Stimulated activated CD4-positive, alpha-beta T cell treated with anti-CD3 and anti-CD28 coated beads, Interleukin-12 subunit alpha, Interleukin-12 subunit beta, amount 100 ng/mL, for 24 hours (primary cell): ENCODE measurements at places on chromosomes 2 and 18.
A peak's percentile ranks its signal among the peaks of the same experiment; 100 is the strongest.

GRCh38 chr2:56474412-56475158 lies 290.8 kb downstream of the CCDC85A start:
- DNase-seq, result no peak

DNA sequence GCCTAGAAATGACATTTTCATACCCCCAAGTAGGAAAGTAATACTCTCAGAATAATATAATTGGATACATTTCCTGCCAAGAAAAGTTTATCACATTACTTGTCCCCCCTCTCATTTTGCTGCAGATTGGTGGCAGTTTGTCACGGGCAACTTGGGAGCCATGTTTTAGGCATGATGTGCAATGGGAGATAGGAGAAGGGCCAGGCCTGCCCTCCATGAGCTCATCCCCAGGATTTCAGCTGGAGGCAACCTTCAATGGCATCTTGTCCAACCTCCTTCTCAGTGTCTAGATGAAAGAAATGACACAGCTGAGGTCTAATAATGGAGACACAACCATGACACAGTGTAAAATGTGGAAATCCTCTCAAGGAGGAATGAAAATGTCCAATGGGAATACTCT lies 11.4 kb upstream of the RAB31 start:
- no peak for DNase-seq

DNA sequence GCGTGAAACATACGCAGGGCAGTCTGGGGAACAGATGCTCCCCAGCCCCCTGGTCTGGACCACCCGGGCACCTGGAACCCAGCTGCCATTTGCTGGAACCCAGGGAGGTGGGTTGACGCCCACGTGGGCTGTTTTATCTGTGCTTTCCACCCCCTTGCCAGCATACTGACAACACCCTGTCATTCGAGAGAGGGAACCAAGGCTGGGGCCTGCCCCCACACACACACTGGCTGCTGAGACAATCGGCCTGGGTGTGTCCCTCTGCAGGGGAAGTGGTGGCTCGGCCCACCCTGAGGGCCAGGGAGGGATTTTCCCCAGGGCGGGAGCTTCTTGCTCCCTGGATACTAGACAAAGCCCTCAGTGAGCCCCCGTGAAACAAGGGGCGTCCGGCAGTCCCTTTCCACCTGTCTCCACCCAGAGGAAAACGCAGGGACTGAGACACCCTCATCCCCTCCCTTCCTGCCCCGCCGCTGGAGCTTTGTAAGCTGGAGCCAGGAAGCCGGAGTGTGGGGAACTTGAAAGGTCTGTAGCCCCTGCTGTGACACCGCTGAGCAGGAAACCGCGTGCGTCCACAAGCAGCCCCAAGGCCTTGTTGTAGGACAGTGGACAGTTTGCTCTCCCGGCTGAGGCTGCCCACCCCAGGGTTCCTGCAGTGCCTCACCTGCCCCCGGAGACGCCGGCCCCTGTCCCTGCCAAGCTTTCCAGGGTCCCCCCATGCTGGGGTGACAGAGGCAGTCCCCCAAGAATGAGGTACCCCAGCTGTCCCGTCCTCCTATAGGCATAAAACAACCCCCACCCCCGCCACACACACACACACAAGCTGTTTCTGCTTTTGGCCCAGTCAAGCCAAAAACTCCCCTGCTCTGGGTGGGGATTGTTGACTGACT lies 14.1 kb upstream of the KLF11 start:
- DNase-seq, result peak; percentile 33

DNA sequence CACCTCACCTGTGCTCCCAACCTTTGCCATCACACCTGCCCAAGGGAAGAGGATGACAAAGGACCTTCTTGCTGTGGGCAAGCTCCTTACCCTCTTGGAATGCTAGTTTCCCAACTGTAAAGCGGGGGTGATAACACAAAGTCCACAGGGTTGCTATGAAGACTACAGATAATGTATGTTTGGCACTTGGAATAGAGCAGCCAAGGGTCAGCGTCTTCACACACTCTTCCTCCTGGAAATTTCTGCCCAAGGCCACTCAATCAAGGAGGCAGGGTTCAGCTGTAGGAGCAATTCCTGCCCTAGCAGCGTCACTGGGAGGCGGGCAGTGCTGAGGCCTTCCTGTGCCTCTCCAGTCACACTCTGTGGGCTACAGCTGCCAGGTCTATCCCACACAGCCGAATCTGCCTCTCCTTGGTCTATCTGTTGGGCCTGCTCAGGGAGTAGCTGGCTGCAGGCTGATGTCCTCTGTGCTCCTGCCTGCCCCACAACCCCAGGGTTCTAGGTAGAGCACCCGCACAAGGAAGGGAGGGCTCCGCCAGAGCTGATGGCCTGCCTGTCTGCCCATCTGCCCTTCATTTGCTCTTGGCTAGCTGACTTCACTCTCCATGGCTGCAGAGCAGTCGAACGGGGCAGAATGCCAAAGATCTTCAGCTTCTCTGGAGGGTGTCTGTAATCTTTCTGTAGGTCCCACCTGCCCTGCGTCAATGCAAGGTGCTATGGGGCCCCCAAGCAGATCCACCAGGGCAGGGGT lies 91.9 kb downstream of the MRO start:
- no peak for DNase-seq

DNA sequence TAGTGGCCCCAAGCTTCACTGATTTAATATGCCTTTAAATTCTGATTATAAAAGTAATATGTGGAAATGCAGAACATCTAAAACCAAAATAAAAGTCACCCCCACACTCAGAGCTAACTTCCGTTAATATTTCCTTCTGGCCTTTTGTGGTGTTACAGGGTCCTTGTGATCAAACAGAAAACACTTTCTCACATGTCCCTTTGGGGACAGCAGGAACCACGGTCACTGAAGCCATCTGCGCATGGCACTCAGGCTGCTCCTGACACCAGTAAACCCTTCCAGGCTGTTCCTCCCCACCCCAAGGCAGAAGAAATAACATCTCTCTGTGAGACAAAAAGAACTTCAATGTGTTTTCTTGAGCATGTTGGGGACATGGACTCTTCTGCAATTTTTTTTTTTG lies 25.1 kb upstream of the GPR17 start:
- DNase-seq, result no peak

DNA sequence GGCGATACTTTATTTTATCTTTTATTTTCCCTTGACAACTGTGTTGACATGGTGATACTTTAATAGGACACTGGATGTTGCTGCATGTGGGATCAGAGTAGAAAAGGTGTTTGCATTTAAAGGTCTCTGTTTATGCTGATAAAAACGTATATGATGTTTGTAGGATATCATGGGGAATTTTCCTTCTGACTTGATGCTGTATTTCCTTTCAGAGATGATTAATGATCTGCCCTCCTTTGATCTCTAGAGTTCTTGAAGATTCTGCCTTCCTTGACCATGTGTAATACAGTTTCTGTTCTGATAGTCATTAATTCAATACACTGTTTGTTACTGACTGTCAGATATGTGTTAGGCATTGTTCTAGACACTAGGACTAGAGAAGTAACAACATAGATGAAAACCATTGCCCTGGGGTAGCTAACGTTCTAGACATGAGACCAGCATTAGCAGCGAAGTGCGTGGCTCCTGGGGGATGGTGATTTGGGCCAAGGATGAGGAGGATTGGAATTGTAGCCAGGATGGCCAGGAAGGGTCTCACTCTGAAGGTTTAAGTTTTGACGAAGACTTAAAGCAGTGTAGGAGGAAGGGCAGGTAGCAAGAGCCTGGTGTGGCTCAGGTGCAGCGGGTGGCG lies 2.8 kb downstream of the ATG4B start:
- no peak for DNase-seq

GRCh38 chr2:23492921-23493320 lies 107.9 kb downstream of the KLHL29 start:
- no peak for DNase-seq

DNA sequence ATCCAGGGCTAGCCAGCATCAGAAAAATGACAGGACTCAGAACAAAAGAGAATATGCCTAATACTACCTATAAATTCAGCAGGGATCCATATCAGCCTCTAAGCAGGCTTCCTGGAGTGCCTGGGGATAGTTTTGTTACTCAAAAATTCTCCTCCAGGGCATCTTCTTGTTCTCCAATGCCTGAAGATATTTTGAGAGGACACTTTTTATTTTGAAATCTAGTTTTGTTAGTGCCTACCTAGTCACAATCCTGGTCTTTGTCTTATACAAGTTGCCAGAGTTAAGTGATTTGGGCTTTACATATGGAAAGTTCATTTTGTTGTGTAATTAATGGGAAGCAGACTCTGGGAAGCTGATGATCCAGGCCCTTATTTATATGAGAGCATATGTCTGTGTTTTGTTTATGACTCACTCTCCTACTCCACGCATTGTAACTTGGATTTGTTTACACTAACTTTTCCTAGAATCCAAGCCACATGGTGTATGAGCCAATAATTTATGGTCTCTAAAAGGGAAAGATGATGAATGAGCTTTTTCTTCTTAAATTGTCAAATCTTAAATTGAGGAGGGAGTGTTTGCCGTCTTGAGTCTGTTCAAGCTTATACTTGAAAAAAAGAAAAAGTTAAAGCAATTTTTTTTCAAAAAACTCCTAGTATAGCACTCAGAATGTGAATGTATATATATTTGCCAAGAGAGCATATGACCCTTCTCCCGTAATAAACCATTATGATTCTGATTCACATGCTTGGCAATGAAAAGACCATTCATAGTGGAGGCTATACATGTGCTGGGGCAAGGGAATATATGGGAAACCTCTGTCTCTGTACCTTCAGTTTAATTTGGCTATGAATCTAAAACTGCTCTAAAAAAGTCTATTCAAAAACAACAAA lies 370.3 kb downstream of the SETBP1 start:
- DNase-seq, result no peak

DNA sequence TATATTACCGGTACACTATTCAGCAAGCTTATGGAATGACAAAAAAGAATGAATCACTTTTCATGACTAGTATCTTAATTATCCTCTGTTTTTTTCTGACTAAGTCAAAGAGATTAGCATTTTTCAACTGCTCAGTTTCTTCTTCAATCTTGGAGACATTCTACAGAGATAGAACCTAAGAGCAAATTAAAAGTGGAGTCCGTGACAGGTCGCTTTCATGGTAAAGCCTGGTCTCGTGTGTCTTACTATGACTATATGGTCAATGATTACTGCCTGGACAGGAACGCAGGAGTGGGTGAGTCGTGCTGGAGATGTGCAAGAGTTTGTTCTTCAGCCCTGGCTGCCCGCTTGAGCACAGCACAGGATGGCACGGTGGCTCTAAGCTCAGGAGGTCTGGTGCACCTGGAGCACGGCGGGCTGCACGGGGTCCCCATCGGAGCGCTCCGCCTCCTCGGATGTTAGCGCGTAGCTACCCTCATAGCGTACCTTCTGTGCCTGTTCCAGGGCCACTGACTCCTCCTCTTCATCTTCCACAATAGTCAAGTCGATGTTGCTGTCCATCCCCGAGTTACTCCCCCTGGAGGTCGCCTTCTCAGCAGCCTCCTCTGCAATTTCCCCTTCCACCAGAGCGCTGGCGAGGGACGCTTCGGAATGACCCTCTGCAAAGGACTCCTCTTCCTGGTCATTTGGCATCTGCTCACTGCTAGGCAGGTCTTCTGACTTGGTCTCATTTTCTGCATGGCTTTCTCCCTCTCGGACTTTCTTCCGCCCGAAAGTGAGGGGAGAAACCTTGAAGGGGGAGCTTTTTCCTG lies 11.1 kb downstream of the CAVIN2 start:
- no peak for DNase-seq

GRCh38 chr2:189249171-189249570 lies 69.6 kb upstream of the COL5A2 start:
- no peak for DNase-seq
